ENCODE measurements at places on chromosomes 2 and 18.
A peak's percentile ranks its signal among the peaks of the same experiment; 100 is the strongest.

DNA sequence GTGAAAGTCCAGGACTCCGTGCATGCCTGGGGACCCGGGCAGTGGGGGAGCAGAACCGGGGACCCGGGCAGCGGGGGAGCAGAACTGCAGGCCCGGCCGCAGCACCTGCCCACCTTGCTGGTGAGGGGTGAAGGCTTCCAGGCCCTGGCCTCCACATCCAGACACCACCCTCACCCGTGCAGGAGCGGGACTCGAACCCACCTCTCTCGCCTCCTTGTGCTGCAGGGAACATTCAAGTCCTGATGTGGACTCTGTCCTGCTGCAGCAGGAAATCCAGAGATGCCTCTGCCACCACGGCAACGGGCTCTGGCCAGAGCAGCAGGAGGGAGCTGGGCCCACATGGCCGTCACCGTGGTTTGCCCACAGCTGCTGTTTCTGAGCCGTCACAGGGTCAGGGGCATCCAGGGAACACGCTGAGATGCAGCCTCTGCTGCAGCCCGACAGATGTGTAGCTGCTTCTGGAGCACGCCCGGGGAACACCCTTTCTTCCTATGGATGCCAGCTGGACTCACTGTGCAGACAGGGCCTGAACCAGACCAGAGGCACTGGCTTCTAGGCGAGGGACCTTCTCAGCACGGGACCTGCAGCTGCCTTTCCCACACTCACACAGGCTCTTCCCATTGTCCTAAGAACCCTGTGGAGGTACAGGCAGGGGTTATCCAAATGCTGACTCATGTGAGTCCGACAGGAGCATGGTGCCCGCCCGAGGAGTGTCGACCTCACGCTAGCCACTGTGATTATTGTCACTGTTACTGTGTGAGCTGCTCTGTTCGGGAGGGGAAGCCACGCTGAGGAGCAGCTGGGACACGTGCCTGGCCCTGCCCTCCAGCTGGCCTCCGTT lies 89.2 kb upstream of the CTDP1 start:
- no peak for DNase-seq

DNA sequence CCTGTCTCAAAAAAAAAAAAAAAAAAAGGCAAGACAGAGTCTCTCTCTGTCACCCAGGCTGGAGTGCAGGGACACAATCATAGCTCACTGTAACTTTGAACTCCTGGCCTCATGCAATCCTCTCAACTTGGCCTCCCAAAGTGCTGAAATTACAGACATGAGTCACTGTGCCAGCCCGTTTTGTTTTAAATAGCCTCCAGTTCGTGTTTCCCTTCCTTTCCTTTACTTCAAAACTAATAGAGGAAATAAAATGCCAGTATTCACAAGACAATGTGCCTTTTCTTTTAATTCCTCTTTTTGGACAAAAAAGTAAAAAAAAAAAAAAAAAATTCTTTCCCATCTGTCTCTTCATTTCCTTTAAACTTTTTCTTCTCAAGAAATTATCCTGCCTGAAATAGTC lies 54.5 kb upstream of the ACMSD start:
- DNase-seq = no peak

DNA sequence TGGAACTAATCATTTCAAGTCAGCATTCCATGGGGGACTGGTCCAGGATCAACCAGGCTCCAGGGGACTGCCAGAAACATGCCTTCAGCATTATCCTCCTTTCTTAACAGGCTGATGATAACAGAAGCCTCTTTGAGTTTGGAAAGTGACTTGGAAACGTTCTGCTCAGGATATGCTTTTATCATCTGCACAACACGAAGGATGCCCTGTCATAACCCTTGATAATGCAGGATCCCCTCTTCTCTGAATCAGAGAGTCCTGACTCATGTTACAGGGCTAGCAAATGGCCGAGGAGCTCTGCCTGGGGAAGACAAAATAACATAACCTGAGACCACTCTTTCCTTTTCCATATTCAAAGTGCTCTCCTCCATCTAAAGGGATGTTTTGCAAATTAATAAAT lies 6.7 kb downstream of the SCYGR3 start:
- no peak for DNase-seq

- DNase-seq = no peak
These were observed 228.6 kb downstream of the TNS1 start for GRCh38 chr2:217774232-217774631.

DNA sequence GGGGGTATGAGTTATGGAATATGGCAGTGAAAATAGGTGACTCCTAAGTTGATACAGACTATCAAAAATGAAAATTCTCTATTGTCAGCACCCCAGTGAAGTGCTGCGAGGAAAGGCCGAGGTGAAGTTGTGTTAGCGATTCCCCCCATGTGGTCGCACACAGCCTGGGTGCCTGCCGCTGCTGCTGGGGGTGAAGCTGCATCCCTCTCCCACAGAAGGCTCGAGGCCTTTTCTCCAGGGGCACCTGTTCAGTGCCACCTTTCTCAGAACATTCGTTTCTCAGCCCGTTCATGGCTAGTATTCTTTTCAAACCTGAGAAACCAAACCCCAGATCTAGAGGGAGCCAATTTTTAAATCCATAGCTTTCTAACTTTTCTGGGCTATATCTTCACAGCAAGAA lies 23.8 kb downstream of the HK2 start:
- DNase-seq = no peak

DNA sequence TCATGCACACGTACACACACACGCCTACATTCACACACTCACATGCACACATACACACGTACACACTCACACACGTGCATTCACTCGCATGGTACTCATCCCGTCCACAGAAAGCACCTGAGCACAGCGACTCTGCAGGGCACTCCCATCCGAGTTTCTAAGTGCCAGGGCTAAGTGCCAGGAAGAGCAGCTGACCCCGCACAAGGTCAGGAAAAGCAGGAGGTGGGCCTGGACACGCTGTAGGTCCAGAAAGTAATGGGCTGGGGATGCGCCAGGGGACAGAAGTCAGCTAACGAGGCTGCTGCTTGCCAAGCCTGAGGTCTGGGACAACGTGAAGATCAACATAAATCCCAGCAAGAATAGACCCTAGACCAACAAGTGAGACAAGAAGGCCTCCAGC lies 15.8 kb downstream of the ADI1 start:
- DNase-seq = no peak

GRCh38 chr2:2848198-2848597 lies 517.1 kb upstream of the MYT1L start:
- no peak for DNase-seq

DNA sequence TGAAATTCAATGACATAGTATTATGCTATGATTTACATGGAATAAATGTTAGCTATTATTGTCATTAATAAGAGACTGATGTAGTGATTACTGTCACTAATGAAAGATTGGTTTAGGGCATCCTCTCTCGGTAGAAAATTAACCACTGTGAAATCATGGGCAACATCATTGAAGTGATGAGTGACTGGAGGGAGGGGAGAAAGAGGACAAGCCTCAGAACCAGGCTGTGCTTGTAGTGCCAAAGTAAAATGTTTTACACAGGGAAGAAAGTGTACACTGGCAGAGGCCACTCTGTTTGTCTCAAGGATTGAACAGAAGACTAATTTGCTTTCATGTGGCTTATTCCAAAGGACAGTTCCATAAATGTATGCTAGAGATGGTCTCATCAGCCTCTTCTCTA lies 456.2 kb upstream of the TCF4 start:
- DNase-seq = no peak

DNA sequence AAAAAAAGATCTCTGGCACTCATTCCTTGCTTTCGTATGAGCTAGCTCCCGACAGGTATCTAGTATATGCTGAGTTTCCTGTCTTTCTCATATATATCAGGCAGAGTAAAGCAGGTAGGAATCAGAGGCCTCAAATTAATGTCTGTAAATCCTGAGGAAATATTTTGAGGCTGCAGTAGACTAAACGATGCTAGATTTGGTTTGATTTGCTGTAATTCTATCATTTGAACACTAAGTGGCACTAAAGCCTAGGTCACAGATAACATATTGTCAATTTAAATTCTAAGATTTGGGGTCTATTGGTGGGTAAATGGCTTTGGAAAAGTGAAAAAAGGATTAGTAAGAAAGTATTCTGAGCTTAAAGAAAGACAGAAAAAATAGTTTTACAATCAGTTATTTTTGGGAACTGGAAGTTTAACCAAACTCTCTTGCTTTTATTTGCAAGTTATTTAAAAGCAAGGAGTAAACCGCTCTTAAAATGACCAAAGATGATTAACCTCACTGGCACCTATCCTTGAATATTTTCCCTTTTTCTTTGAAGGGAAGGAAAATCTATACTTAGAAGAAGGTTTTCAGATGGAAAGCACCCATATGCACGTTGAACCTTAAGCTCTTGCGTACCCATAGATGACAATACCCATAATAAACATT lies 37.6 kb upstream of the SLC4A10 start:
- DNase-seq = no peak

- no peak for DNase-seq
These were observed 28.8 kb downstream of the CNRIP1 start for GRCh38 chr2:68290901-68291300.

DNA sequence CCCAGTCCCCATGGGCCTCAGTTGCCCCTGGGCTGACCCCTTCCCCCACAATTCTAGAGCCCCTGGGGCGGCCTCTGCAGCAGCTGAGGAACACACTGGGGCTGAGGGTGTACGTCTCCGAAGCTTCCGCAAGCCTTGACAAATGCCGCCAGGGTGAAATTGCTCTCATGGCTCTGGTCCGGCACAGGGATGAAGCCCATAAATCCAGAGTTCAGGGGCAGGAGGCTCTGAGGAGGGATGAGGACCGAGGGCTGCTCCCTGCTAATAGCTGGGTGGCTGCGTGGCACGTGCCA lies 27.1 kb upstream of the OTOS start:
- DNase-seq = no peak

DNA sequence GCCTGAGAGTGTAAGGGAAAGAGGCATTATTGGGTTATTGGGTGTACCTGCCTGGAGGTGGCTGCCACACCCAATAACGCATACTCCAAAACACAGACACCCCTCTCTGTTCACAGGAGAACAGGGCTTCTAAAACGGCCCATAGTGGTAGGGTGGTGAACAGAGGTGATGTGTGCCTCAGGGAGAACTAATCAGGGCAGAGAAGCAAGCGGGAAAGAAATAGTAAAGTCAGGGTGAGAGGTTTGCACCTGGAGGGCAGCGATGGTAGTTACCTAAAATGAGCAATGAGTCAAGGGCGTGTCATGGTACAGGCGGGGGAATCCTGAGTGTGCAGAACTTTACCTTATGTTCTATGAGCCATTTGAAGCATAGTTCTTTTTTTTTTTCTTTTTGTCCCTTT lies 21.6 kb upstream of the VPS4B start:
- DNase-seq = no peak

DNA sequence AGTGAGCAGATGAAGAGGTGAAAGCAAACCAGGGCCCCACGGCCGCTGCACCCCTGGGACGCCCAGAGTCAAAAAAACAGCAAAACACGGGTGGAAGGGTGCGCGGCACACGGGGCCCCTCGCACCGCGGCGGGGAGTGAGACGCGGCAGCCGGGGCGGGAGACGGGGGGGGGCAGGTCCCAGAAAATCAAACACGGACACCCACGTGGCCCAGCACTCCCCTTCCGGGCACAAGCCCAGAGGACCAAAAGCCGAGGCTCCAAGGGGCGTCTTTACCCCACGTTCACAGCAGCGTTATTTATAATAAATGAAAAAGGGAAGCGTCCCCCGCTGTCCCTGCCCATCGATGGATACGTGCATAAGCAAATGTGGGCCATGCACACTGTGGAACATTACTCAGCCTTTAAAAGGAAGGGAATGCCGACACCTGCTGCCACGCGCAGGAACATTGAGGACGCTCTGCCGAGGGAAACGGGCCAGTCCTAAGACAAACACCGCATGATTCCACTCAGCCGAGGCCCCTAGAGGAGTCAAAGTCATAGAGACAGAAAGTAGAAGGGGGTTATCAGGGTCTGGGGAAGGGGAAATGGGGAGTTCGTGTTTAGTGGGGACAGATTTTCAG lies 677 bp upstream of the COPS9 start:
- DNase-seq = peak; percentile 24

GRCh38 chr2:221500501-221501209 lies 71.4 kb downstream of the EPHA4 start:
- DNase-seq = no peak

DNA sequence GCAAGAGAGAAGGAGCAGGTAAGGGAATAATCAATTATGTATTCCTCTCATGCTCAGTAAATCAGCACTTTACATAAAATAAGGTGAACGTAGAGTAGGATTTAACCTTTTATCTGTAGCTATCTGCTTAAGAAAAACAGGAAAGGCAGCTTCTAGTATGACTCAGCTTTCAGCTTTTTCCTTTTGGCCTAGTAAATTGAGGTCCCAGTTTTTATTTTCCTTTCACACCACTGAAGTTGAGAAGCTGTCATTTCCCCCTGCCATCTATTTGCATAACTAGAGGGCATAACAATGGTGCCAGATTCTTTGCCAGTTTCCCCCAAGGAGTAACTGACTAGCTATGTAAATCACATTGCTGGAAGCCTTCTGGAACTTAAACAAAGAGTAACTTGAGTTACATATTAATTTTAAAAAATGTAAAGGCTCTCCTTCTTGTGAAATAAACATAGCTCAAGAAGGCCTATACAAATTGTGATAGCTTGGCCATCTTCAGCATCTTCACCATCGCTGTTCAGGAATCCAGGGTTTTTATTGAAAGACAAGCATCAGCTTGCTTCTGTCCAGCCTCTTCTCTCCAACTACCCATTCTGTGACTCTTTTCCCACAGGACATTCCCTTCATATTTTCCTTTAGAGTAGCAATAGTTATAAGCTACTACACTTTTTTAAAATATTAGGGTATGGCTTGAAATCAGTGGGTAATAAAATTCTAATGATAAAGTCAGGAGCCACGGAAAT lies 97.0 kb downstream of the KYNU start:
- DNase-seq = no peak

DNA sequence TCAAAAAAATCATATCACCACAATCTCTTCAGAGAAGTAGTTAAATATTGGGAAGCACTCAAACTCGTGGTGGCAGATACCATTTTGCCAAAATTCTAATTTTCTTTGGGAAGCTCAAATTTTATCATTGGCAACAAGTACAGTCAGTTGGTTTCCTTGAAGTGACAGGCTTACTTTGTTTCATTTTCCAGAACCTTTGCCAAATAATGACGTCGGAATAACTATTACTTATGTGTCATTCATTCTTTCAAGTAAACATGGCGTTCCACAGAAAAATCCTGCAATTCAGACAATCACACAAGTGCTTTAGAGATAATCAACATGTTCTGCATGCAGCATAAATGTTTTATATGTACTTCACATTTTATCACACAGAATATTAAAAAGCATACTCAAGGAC lies 5.4 kb downstream of the TTLL4 start:
- DNase-seq = no peak

DNA sequence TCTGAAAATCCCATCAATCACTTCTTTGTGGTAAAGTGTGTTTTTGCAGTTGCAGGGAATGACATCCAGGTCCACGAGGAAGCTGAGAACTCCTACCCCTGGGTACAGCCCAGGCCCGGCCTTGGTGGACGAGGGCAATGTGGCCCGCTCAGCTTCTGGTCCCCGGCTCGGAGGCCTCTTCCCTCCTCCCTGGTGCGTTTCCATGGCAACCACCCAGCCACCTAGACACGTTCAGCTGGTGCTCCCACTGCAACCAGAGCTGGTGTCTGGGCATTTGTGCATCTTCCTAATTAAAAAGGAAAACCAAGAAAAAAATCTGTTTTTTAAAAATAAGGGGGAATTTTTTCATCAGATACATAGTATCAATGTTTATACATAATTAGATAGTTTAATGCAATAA lies 603.6 kb upstream of the SALL3 start:
- DNase-seq = no peak

Data from activated CD4-positive, alpha-beta T cell treated with anti-CD3 and anti-CD28 coated beads, Interleukin-2, amount 50 U/mL, for 1 hour (primary cell).